ENCODE measurements at places on chromosomes 16 and 17.

- DNase-seq = peak; percentile 79
These were observed 48.1 kb downstream of the WNT3 start for GRCh38 chr17:46770439-46770817.

DNA sequence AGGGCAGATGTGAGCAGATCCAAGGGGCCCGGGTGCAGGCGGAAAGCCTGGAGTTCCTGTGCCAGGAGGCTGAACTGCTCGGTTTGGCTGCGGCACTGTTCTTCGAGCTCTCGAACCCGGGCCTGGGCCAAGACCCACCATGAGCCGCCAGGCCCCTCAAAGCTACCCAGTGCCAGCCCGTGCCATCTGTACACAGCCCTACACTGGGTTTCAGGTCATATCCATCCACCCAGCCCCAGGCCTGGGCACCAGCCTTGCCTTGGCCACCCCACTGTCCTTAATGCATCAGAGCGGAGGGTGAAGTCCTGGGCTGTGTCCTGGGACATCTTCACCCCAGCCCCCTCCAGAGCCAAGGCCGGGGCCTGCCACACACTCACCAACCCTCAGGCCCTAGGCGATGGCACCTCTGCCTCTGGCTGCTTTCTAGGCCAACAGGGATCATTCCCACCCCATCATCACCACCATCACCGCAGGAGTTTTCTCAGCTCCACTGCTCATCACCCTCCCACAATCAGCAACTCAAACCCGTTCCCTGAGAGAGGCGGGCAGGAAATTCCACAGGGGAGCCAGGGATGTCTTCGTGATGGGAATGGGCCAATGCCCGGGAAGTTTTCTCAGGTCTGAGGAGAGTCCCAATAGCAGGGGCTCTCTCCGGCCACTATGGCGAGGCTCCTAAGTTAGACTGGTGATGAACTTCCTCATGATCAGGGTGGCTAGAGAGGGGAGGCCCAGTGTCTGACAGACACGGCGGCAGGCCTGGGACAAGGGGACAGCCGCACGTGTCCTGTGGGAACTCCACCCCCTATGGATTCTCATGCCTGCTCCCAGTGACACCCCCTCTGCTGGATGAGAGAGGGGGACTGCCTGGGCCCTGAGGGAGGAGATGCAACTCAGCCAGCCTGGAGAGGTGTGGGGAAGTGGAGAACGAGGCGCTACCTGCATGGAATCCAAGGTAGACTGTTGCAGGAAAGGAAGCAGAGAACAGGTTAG is 9.1 kb downstream of the TSPOAP1 start:
- DNase-seq = peak; percentile 82

GRCh38 chr17:20612635-20613034 is 33.1 kb downstream of the CDRT15L2 start:
- DNase-seq = no peak

- DNase-seq = no peak
These were observed 8.4 kb downstream of the TNFAIP1 start for GRCh38 chr17:28344011-28344410.

GRCh38 chr16:27722207-27722606 is 172.3 kb downstream of the KATNIP start:
- DNase-seq = peak; percentile 1

DNA sequence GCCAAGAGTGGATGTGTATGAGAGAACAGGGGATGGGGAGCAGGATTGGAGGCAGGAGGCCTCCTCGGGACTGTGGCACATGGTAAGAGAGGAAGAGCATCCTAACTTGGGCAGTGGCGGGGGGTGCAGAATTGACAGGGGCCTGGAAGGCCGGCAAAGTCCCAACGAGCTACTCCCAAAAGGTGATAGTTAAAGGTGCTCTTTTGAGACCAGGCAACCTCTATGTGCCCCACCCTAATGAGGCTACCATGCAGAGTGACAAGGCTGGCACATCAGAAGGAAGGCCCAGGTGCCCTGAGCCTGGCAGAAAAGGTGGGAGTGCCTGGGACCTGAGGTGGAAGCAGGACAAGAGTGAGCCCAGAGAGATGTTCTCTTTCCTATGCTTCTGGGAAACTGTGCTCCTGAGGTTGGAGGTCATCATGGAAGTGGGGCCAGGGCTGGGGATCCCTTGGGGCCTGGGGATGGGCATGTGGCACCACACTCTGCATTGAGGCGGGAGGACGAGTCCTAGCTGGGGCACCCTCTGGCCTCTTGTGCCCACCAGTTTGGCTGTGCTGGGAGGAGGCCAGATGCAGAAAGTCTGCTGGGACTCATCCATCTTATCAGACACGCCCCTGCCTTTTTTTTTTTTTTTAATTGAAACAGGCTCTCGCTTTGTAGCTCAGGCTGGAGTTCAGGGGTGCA is 5.9 kb downstream of the RAB11FIP4 start:
- peak; percentile 52 for DNase-seq

DNA sequence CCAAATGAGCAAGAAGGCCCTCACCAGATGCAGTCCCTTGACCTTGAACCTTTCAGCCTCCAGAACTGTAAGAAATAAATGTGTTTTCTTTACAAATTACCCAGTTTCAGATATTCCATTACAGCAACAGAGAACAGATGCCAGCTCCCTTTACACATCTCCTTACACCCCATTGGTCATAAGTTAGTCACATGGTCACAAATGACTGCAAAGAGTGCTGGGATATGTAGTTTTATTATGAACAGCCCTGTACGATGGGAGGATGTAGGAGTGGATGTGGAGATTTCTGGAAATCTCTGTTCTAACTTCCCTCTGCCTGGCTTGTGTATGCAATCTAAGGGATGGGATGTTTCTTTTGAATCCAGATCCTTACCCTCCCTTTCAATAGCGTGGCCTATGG is 13.3 kb upstream of the RPL38 start:
- DNase-seq = no peak

DNA sequence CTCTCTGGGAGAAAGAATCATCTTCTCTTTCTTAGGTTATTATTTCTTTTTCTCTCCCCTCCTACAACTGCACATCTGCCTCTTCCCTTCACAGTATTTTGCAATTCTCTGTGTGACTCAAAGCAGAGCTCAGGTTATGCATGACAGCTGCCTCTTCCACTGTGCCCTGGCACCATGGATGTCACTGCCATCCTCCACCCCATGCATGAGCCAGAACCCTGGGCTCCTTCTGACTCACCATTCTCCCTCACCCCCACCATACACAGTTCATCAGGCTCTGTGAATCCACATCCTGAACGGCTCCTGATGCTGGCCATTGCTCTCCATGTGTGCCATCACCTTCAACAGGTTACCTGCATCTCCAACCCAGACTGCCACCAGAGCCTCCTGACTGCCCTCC is 23.9 kb downstream of the CA10 start:
- no peak for DNase-seq

DNA sequence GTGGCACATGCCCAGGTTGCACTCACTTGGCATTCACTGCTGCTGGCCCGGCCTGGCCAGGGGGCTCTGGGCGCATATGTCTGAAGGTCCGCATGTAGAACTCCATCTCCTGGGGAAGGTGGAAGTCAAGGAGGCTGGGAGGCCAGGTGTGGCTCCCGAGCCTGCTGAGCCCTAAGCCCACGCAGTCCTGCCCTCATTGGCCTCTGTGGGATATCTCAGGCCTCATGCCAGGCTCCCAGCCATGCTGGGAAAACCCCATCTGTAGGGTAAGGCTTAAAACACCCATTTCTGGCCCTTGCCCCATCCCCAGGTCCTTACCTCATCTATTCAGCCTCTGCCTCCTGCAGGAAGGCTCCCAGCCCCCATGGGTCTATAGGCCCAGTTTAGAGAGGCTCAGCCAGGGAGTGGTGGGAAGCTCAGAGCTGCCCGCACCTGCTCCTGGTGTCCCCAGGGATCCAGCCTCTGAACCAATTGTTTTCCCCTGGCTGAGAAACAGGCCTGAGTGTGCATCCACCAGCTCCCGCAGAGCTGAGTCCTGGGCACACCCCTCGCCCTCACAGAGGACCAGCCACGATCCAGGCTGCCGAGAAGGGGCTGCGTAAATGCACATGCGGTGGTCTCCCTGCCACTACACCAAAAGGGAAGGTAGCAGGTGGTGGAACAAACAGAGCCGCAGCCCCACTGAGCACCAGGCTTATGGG is 2.3 kb upstream of the TPPP3 start:
- no peak for DNase-seq

GRCh38 chr17:65374966-65375365 is 186.5 kb downstream of the AXIN2 start:
- no peak for DNase-seq

GRCh38 chr17:65023791-65024190 is 32.7 kb downstream of the GNA13 start:
- no peak for DNase-seq

GRCh38 chr17:51876986-51877385 is 281.5 kb downstream of the CA10 start:
- DNase-seq = no peak

DNA sequence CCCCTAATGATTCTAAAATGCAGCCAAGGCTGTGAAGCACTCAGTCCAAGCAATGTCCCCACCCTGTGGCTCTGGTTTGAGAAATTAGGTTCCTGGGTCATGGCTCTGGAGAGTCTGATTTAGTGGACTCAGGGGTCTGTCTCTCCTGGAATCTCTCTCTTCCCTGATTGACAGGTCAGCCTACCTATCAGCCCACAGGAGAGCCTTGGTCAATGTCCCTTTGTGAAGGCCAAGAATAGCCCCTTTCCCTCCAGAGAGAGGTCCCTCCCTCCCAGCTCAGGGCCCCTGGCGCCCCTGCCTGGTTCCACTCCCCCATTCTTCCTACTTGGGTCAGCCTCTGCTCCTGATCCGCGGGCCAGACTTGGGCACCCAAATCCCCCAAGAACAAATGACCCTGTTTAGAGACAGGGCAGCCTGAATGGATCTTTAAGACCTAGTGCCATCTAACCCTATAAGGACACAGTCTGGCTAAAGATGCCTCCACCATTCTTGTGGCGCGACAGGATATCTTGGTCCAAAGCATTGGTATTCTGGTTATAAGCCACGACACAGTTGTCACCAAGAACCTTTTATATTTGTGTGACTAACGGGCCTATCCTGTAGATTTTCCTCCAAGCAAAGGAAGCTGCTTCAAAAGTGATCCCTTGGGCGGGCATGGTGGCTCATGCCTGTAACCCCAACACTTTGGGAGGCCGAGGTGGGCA is 38.3 kb upstream of the PRSS54 start:
- no peak for DNase-seq

- no peak for DNase-seq
These were observed 331.0 kb upstream of the PSMD7 start for GRCh38 chr16:73965591-73965990.

DNA sequence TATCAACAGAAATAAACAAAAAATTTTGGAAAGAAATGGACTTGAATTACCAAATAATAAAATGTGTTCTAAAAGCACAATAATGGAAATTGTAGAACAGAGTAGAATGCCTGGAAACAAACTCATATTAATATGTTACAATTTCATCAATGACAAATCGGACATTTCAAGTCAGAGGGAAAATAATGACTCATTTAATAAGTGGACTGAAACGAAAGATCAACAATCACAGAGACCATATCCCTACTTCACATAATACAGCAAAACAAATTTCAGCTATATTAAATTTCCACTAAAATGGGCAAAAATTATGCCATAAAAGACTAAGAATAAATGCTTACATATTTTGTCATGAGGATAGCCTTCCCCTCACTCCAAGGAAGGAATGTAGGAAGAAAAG is 25.7 kb downstream of the CDYL2 start:
- no peak for DNase-seq

- DNase-seq = peak; percentile 88
These were observed 50.1 kb downstream of the LMF1 start for GRCh38 chr16:920717-921116.

DNA sequence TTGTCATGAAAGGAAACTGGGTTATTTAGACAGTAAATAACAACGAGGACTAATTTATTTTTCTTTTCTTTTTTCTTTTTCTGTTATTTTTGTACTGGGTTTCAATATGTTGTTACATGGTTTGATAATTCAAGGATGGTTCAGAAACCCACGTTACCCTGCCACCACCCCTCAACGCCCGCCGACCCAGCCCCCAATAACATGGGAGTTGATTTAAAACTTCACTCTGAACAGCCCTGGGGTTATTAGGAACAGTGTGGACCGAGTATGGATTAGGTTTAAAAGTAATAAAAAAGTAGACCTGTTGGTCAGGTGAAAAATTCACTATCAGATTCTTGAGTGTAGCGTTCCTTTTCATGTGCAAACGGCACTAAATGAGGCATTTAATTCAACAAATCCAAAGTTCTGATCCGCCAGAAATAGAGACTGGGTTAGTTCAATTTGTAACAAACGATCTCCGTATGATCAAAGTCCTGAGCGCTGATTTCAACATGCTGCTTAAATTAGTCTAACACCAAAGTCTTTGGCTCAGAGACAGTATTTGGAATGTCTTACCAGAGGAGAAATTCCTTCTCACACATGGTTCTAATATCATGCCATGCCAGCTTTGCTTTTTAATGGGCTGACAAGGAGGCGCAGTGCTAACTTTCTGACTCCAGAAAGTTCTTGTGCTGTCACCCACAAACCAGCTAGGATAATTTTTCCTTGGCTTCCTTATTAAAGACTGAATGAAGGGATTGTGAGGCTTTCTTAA is 173.1 kb upstream of the IRX3 start:
- DNase-seq = no peak

GRCh38 chr17:74917430-74917829 is 5.6 kb downstream of the USH1G start:
- DNase-seq = no peak

DNA sequence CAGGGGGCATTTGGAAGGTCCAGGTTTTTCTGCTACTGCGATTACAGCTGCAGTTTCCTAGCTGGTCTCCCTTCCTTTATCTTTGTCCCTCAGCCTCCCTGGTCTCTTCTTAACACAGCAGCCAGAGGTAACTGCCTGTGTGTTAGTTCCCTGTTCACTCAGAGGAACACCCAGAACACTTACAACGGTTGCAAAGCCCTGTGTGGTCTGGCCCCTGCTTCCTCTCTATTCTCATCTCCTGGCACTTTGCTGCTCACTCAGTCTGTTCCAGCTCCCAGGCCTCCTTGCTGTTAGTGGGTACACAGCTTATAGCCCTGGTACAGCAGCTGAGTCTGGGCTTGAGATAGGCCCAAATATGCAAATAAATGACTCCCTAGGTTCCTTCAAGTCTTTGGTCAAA is 16.4 kb downstream of the NTN1 start:
- no peak for DNase-seq

GRCh38 chr16:57021757-57022156 is 32.4 kb downstream of the NLRC5 start:
- DNase-seq = no peak

DNA sequence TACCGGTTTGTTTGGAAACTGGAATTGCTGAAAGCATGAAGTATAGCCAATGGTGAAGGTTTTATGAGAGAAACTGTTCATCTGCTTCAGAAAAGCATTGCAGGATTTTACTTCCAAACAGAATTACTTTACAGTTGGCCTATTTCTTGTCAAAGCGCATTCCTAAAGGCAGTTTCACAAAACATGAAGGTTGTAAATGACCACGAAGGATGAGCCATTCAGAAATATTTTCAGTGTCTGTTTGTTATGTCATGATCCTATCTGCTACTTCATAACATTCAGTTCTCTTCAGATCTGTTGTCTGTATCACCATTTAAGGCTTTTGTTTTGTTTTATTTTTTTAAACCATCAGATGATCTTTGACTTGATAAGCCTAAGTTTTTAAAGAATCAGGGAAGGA is 45.7 kb downstream of the AATF start:
- no peak for DNase-seq
